Lung microvascular endothelial cell (primary cell): ENCODE measurements at places on chromosomes 3 and 15. TPM values are rescaled to one million over a fixed set of nuclear protein-coding genes. Genes with fewer than 3 reads are reported as not detected.

Gene CKMT1B
- not detected in 2 replicates for total RNA-seq

Gene LSAMP
- not detected in 2 replicates for total RNA-seq

DNA sequence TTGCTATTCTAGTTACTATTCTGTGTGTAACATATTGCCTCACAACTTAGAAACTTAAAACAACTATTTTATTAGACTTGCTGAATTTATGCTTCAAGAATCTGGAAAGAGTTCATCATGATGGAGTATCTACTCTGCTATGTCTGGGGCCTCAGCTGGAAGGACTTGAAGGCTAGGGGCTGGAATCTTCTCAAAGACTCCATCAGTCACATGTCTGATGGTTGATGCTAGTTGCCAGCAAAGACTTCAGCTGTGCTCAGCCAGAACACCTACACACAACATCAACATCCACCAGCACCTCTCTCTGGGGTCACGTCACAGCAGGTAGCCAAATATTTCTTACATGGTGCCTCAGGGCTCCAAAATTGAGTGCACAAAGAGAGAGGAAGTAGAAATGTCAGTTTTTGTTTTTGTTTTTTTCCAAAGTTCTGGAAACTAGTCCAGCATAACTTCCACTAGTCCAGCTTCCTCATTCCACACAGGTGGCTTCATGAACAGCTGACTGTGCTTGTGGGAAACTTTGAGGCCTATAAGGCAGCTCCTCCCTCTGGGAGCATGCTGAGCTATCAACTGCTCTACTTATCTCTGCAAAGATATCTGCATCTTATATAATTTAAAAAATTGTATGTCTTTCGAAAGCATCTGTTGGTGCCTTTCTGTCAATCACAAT, 325.4 kb upstream of the AGTR1 start:
- no peak for DNase-seq

DNA sequence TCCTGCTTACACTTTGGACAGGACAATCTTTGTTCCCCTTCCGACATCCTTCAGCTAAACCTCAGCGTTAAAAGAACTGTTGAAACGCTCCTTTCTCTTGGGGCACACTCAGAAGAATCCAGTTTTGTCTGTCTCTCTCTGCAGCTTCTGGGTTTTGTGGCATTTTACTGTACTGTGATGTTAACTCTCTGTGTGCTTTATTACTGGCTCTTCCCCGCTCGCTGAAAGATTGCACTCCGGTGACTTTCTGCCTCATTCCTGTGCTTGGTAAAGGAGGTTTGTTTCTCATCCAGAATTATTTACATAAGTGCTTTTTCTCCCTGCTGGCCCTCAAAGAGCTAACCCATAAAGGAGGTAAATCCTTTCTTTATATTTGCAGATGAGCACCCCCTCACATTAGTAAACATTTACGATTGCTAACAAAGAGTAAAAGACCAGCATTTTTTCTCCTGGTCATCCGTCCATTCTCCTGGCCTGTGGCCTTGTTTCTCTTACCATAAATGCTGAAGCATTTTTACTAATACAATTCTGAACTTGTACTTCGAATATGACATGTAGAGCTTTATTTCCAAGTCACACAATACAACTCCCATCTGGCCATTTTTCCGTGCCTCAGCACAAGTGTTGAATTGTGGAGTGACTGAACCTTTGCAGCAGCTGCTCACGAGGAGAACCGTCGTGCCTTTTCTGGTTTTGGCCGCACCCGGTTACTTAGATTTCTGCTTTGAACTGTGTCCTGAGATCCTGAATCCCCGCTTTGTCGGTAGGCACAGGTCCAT, 69.3 kb upstream of the RPL35A start:
- no peak for DNase-seq

DNA sequence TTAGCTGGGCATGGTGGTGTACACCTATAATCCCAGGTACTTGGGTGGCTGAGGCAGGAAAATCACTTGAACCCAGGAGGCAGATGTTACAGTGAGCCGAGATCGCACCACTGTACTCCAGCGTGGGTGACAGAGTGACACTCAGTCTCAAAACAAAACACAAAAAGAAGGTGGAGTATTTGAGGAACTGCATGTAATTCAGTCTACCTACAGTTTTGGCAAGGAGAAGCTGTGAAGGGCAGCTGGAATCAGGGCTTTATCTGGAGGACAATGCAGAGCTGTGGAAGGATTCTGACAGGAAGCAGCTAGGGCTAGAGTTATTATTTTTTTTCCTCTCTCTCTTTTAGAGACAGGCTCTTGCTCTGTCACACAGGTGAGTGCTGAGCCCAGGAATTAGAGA, 6.8 kb downstream of the H1-8 start:
- no peak for DNase-seq

GRCh38 chr3:195411836-195412235, 31.0 kb downstream of the ACAP2 start:
- DNase-seq, result no peak

DNA sequence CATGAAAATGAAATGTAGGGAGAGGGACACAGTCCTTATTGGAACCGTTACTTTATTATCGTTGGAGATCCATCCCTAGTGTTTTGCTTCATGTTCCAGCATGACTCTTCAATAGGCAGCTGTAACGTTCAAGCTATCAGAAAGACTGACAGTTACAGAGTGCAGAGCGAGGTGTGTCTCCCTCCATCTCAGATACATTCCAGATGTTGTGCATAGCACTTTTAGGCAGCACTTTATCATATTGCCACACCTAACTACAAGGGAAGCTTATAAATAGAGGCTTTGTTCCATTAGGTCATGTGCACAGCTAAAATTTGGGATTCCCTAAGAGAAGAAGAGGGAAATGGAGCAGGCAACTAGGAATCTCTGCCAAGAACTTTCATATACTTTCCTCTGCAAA, 1009.6 kb downstream of the ROBO2 start:
- DNase-seq, result no peak
